CD4-positive, alpha-beta T cell treated with Interleukin-6 for 4 hours (primary cell): ENCODE measurements at places on chromosomes 5 and 9.

DNA sequence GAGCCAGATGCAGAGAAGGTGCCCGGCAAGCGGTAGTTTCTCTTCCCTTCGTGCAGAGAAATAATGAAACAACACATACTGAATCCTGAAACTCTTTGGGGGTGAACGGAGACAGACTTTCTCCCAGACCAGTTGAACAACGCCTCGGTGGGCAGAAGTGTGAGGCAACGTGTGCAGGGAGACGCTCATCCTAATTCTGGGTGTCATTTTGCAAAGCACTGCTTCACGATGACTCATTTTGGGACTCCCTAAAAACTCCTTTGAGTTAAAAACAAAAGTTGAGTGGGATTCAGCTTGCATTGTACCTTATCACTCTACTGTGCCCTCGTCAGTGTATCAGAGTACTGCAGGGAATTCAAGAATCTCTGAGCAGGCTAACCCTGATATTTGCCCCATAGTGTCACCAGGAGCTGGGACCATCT, 3.5 kb upstream of the NEK6 start:
- no peak for DNase-seq

DNA sequence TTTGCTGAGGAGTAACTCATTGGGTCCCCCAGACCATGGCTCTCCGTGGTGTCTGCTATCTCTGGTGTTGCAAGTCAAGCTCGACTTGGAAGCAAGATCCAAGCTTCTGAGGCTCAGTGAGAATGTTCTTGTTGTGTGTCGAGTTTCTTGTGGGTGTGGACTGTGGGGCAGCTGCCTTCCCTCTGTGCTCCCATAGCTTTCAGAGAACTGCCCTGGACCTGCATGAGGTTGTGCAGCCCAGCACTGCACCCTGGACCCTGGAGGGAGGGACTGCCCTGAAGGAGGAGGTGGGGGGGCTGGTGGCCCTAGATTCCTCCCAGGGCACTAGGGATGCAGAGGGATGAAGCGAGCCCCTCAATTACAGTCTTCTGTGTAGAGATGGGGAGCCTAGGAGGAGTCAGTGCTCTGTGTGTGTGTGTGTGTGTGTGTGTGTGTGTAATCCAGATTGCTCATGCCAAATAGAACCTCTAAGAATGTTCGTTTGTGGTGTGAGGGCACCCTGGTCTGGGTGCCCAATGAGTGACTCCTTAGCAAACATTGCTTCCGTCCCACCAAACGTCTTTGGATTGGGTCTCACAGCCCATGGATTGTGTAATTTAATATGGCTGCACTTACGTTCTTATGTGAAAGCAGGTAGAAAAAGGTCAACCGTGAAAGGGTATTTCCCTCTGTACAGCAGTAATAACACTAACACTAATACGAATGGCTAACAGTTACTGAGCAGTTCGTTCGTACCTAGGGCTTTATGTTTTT, 143.3 kb upstream of the LMX1B start:
- peak; percentile 11 for DNase-seq

DNA sequence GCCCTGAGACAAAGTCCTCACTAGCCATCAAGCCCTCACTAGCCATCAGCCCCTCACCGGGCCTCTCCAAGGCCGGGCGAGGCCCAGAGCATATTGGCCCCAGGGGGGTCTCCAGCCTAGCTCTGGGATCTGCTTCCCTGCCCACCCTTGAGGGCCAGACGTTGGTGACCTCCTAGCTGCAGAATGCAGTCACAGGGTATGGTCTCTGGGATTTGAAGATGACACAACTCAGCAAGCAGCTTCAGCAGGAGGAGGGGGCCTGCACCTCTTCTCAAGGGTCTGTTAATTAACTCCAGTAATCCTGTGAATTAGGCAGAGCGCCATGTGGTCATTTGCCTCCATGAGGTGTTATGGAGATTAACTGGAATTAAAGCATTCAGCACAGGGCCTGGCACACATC, 116.9 kb upstream of the SPOCK1 start:
- DNase-seq: no peak

DNA sequence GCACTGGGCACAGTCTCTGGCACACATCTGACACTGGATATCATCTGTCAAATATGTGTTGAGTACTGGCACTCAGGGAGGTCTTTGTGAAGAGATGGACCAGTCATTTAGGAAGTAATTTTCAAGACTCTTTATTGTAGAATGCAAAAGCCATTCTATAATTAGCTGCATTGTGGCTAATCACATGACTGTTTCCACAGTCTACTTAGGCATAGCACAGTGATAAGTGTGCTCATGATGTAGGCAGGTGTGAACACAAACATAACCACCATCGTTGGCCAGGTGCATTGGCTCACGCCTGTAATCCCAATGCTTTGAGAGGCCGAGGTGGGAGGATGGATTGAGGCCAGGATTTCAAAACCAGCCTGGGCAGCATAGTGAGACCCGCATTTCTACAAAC, 62.2 kb downstream of the CFAP77 start:
- no peak for DNase-seq

- no peak for DNase-seq
Measured at GRCh38 chr5:32572778-32573480, 12.4 kb upstream of the SUB1 start.

- DNase-seq: no peak
Measured at GRCh38 chr5:143524338-143524945, 121.0 kb upstream of the NR3C1 start.

DNA sequence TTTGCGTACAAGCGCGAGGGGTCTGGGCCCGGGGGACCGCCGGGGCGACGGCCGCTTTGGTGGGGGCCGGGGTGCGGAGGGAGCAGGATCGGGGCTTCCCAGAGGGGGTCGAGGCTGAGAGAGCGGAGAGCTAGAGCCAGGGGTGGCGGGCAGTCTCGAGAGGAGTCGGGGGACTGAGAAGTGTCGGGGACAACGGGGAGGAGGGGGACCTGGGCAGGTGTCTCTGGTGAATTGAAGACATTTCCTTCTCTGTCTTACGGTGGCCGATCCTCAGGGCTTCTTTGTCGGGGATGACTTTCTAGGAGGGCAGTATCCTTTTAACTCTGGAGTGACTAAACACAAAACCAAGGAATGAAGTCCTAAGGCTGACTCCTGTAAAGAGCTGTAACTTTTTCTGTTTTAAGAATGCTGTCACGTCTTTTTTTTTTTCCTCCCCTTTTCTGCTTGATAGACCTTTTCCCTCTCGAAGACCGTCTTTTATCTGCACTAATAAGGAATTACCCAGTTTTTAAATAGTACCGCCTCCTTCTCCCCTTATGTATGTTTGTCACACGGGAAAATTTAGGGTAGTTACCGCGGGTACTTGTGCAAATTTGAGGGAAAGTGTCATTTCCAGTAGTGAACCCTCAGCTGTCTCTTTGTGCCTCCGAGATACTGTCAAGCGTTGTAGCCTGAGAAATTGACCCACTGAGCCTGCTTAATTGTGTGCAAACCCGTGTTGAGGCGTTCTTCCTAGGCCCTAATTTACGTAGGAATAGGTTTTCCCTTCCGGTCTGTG, 822 bp downstream of the DENND4C start:
- peak; percentile 26 for DNase-seq

DNA sequence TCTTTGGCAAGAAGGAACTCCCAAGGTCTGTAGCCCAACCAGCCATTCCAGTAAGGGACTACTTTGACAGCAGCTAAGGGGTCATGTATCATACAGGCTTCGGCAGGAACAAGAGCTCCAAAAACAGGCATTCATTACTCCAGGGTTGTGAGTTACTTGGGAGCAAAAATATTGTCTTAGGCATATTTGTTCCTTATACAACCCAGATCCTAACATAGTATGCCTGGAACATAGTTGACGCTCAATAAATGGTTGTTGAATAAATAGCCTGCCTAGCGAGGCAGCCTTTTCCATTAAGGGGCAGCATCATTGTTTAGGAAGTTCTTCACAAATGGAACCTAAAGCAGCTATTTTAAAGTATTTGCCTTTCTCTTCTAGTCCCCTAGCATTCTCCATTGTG, 35.8 kb upstream of the FER start:
- no peak for DNase-seq

- no peak for DNase-seq
Measured at GRCh38 chr5:158451203-158451992, 592.5 kb upstream of the CLINT1 start.

DNA sequence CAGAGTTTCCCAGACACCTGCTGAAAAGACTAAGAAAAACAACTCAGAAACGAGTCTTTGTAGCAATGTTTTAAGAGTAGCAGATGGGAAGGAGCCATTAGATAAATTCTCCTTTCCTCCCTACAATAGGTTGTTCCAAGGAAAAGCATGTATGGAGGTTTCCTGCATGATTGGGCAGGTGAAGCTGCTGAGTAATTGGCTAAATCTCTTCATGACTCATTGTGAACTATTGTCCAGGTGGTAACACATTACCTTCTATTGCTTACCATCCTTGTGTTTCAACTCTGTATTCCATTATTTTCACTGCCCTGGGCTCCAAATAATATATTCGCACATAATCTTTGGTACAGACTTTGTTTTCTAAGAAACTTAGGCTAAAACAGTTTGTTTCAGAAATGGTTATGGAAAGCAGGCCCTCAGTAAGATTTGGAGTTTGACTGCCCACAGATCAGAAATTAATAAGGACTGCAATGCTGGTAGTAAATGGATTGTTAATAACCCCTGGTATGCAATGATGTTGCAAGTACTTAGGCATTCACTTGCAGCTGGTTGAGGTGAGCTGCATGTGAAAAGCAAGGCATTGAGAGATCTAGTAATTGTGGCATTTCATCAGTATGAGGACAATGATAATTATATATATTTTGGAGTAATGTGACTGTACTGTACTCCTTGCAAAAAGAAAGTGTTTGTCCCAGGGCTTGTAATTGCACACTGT, 281.4 kb upstream of the VLDLR start:
- DNase-seq: no peak

DNA sequence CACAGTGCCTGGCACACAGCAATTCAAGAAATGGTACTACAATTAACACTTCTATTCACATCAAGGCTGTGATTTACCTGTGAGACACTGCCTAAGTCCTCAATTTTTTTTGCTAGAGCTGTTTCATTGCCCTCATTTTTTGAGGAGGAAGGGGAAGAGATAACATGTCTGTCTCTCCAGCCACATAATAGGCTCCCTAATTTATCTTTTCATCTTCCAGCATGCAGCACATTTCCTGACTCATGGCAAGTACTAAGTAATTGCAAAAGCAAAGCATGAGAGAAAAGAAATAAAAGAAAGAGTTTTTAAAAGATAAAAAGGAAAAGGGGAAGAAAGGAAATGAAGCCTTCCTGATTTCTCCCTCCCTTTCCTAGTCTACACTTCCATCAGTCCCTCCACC, 26.9 kb upstream of the RNF38 start:
- no peak for DNase-seq

- DNase-seq: no peak
Measured at GRCh38 chr5:44806608-44807007, 2.1 kb upstream of the MRPS30 start.

DNA sequence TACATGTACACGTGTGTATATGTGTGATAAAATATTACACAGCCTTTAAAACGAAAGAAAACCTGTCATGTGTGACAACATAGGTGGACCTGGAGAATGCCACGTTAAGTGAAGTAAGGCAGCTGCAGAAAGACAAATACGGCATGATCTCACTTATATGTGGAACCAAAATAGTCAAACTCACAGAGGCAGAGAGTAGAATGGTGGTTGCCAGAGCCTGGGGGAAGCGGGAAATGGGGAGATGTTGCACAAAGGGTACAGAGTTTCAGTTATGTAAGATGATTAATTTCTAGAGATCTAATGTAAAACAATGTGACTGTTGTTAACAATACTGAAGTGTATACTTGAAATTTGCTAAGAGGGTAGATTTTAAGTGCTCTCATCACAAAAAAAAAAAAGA, 34.8 kb downstream of the ADAMTS12 start:
- DNase-seq: no peak

GRCh38 chr5:65566505-65566904, 3.4 kb downstream of the PPWD1 start:
- no peak for DNase-seq

GRCh38 chr5:150389531-150390266, 23.0 kb downstream of the CD74 start:
- DNase-seq: no peak

GRCh38 chr9:116467740-116468351, 219.3 kb upstream of the TRIM32 start:
- DNase-seq: no peak

DNA sequence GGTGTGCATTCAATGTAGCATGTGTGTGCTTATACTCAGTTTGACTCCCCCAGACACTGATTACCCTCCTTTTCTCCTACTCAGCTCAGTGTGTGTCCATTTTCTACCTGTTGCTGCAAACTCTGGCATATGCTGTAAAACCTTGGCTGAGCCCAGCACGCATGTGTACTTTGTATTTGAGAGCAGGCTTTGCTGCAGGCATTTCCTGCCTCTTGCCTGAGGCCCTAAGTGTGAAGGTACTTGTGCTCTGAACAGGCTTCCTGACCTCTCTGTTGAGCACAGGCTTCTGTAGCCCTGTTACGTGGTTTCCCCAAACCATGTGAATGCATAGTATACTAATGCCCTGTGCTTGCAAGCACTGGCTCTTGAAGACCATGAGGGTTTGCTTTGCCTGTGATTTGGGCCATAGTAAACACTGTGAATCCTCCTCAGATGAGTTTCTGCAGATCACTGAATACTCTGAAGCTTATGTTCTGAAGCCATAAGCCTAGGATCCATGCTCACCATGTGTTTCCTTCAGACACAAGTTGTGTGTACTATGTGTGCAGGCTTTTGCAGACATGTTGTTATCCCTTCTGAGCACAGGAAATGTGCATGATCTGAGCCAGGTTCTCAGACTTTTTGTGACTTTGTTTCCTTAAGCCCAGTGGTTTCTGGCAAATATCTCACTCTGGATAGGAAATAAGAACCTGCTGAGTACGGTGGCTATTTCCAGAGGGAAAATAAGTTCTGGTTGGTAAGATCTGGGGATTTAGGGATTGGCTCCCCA, 124.9 kb upstream of the RUSC2 start:
- no peak for DNase-seq

DNA sequence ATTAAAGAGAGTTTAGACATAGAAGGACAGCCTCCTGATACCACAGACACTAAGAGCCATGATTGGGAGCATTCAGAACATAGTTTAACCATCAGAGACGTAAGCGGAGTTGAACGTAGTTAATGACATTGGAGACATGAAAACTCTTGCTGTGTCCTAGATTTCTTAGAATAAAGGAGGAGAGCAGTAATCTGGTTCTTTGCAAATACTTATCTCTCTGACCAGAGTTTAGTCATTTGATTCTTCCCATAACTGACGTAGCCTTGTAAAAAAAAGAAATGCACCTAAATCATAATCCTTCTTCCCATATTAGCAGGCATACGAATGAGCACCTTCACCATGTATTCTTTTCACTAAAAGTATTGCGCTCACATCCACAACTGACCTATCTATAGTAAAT, 433.3 kb upstream of the SMC2 start:
- no peak for DNase-seq

DNA sequence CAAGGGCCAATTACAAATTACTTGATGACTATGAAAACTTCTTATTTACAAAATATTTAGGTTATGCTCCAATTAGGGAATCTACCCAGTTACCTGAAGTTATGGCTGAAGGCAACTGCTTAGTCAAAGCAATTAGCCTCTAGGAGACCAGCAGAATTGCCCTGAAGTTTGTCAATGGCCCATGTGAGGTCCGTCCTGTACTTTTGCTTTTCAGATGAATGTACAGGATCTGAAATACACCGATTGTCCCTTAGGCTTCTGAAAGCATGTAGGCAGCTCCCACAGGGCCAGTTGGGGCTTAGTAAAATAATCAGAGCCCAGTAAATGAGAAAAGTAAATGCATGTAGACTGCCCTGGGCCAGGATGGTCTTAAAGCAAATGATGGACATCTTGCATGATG, 93.3 kb downstream of the DAPK1 start:
- no peak for DNase-seq

- DNase-seq: no peak
Measured at GRCh38 chr5:159911349-159911748, 4.9 kb upstream of the ADRA1B start.
